ENCODE measurements at places on chromosomes 6 and 20.

DNA sequence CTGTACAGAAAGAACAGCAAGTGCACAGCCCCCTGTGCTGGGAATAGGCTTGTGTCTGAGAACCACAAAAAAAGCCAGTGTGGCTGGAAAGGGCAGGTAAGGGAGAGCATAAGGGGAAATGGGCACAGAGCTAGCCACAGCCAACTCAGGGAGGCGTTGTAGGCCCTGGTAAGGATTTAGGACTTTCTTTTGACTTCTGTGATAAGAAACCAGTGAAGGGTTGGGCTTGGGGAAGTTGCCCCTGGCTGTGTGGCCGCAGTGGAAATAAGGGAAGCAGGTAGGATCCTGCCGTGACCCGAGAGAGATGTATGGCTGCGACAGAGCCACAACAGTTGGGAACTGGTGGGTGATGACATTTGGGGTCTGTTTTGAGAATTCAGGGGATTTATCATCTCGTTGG lies 30.0 kb upstream of the PHACTR2 start:
- DNase-seq: no peak

- DNase-seq: peak; percentile 62
Measured at GRCh38 chr6:27806981-27807440, 105.2 kb downstream of the OR2B2 start.

DNA sequence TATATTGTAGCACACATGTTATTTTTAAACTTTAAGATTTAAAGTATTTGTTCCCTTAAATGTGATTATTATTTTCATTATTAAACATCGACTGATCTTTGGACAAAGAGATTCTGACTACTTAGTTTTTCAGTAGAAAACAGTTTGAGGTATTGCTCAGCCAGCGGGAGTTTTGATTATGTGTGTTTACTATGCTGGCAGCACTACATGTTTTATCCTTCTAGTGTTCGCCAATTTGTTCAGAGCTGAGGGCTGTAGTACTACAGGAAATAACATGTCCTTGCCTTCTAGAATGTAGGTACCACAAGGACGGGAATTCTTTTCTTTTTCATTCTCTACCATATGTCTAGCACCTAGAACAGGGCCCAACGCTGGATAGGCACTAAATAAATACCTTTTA lies 11.1 kb upstream of the LCA5 start:
- DNase-seq: no peak

GRCh38 chr6:7515363-7515762 lies 26.1 kb upstream of the DSP start:
- no peak for DNase-seq

GRCh38 chr6:96844530-96844929 lies 7.3 kb upstream of the GPR63 start:
- DNase-seq: no peak

- DNase-seq: no peak
Measured at GRCh38 chr6:109117346-109118035, 22.2 kb downstream of the CEP57L1 start.

DNA sequence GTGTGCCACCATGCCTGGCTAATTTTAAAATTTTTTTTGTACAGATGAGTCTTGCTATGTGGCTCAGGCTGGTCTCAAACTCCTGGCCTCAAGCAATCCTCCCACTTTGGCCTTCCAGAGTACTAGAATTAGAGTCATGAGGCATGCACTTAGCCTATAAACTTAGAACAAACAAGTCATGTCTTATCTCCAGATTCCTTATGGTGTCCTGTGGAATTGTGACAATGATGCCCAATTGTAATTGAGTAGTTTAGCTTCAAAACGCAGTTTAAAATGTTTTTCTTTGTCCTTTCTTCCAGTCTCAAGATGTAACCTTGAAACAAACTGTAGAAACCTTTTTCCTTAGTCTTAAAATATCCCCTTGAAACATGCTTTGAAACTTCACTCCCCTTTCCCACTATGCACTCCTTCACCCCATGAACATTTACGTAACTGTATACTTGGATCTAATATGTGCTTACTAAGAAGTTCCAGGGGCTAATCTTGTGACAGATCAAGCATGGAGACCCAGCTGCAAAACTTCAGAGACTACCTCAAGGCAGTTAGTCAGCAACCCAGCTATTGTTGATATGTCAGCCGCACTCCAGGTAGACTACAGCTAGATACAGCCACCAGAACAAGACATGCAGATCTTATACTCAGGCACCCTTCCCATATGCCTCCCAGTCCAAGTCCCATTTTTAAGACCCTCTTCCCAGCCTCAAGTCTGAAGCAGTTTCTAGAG lies 46.2 kb downstream of the MAN1A1 start:
- DNase-seq: no peak

GRCh38 chr6:107668743-107669474 lies 155.2 kb downstream of the SCML4 start:
- DNase-seq: no peak

- DNase-seq: no peak
Measured at GRCh38 chr6:57305107-57305506, 12.3 kb upstream of the PRIM2 start.

DNA sequence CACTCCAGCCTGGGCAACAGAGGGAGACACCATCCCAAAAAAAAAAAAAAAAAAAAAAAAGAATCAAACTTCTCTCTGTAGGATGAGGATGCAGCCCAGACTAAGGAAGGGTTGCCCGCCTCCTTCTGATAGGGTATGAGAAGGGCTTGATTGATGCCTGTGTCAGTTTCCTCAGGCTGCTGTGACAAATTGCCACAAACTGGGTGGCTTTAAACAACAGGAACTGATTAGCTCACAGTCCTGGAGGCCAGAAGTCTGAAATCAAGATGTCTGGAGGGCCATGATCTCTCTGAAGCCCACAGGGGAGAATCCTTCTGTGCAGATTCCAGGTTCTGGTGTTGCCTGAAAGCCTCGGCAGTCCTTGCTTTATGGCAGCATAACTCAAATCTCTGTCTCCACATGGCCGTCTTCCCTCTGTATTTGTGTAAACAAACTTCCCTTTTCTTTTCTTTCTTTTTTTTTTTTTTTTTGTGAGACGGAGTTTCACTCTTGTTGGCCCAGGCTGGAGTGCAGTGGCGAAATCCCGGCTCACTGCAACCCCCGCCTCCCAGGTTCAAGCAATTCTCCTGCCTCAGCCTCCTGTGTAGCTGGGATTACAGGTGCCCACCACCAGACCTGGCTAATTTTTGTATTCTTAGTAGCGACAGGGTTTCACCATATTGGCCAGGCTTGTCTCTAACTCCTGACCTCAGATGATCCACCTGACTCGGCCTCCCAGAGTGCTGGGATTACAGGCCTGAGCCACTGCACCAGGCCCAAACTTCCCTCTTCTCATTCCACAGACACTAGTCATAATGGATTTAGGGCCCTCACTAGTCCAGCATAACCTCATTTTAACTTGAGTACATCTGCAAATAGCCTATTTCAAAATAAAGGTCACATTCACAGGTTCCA lies 11.2 kb upstream of the CDK19 start:
- no peak for DNase-seq

DNA sequence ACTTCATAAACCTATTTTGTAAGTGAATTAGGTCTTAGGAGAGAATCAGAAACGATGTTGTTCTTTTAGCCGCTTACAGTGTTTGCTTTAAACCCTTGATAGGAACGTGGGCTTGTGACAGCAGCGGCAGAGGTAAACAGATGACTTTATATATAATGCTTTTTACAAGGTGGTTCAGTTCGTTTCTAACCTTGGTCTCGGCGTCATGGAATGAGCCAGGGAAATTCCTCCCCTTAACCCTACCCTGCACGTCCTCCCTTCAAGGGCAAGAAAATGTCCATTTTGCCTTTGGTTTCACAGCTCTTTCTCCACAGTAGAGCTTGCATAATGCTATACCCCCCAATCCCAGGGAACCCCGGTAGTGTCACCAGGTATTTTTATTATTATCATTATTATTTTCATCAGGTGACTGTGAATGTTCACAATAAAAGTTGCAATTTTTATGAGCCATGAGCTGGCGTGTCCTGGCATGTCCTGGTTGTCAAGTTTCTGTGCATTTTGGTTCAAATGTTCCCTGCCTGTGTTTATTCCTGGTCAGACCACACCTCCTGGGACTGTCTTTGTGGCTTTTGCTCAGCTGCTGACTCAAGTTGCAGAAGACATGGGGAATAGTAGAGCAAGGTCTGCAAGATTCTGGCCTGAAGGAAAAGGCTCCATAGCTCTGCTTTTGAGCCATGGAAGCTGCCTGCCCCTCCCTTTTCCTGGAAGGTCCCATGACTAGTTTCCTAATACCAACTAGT lies 112.8 kb upstream of the BMP2 start:
- DNase-seq: no peak

Data from hematopoietic multipotent progenitor cell treated with erythropoietin and hydrocortisone succinate and interleukin-3 and kit ligand, for 17 days (in vitro differentiated cells).